ENCODE measurements at places on chromosomes 3 and 15.
A peak's percentile ranks its signal among the peaks of the same experiment; 100 is the strongest.

DNA sequence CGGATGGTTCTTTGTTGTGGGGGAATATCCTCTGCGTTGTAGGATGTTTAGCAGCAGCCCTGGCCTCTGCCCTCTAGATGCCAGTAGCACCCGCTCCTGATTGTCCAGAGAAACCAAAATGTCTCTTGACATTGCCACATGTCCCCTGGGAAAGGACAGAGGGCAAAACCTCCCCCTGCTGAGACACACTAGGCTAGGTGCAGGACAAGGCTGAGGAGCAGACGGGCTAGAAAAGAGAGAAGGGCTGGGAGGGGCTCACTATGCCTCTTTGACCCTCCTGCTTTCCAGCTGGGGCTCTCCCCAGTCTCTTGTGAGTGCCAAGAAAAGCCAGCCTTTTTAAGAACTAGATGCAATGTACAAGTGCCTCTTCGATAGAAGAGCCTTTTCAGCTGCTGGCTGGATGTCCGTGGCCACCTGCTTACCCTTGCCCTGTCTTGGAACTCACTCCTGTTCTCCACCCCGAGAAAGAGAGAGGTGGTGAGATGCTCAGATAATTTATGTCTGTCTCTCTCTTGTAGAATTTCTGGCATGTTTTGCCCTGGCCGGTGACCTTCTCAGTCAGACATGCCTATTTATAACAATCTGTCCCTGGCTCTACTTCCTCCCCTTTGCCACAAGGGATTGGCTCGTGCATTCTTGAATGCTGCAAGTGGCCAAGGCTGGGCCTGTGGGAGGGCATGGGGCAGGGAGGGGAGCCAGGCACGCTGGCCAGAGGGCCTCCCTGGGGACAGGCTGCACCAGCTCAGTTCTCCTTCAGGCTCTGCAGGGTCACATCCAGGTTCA lies 142.6 kb downstream of the RPLP1 start:
- no peak for DNase-seq

DNA sequence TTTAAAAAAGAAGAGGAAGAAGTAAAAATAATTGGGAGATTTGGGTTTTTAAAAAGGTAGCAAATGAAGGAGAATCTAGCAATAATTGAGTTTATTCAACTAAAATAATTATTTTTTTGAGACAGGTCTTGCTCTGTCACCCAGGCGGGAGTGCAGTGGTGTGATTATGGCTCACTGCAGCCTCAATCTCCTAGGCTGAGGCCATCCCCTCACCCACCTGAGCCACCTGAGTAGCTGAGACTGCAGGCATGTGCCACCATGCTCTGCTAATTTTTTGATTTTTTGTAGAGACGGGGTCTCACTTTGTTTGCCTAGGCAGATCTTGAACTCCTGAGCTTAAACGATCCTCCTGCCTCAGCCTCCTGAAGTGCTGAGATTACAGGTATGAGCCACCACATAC lies 27.7 kb upstream of the ARF4 start:
- no peak for DNase-seq

DNA sequence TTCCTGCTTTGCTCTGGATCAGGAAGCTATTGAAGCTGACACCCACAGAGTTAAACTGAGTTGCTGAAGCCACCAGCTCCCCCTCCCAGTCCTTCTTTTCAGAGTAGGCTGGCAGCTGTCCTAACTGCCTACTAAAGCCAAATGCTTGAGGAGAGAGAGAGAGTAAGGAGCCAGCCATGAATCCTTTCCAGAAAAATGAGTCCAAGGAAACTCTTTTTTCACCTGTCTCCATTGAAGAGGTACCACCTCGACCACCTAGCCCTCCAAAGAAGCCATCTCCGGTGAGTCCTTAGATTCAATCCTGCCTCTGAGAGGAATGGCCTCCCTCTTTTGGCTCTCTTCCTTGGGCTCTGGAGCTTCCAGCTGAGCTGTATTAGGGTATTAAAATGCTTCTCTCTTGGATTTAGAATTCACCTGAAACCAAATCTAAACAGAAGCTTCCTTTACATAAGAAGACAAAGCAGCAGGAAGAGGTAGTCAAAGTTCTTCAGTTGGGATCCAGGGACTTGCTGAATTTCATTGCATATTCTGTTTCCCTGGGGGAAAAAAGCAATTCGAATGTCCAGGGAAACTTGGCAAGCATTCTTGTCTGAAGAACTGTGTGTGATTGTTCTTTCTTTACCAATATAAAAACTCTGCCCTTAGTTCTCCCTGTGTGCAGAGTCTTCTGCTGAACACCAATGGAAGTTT lies at the start of gene SLC15A2:
Gene SLC15A2, plus strand, starts transcription at position 101 of the 690 bp plus-strand sequence. Its CDS starts 76 bp downstream, at position 177.
- DNase-seq, result no peak

- DNase-seq, result no peak
Measured at GRCh38 chr15:80003171-80003570, 32.2 kb upstream of the BCL2A1 start.

GRCh38 chr15:78072080-78072892 lies 5.2 kb downstream of the TBC1D2B start:
- DNase-seq, result no peak

DNA sequence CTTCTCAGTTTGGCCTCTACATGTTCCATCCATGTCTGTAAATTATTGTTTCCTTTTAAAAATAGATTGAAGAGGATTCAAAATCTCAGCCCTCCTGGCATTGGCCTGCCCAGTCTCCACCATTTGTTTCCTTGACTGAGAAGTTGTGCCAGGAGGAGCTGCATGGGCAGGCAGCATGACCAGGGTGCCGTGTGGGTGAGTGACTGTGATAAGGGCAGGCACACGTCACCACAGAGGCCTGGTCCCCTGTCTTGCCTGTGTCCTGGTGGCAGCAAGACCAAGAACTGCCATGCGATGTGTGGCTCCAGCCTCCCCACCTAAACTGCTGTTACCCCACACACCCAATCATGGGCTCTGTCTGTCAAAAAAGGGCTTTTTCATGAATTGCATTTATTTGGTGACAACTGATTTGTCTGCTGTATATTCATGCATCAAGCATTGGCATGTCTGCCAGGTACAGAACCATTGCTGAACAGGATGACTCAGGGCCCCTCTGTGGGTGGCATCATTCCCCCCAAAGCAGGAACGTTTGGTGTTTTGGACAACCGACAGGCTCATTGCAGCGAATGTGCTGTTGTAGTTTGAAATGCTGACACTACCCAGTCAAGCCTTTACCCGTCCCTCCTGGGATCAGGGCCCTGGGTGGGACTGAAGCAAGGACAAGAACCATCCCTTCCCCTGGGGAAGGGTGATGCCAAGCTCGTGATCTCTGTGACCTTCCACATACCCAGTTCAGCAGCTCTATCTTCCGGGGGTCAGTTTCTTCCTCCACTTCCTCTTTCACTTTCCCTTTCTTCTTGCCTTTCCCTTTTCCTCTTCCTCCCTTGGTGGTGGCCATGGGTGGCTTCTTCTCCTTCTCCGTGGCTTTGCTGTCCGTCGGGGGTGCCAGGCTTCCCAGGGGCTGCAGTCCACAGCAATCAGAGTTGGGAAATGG lies 51.6 kb downstream of the TRPM1 start:
- DNase-seq, result no peak

GRCh38 chr3:186001842-186002241 lies 64.0 kb upstream of the TRA2B start:
- no peak for DNase-seq

DNA sequence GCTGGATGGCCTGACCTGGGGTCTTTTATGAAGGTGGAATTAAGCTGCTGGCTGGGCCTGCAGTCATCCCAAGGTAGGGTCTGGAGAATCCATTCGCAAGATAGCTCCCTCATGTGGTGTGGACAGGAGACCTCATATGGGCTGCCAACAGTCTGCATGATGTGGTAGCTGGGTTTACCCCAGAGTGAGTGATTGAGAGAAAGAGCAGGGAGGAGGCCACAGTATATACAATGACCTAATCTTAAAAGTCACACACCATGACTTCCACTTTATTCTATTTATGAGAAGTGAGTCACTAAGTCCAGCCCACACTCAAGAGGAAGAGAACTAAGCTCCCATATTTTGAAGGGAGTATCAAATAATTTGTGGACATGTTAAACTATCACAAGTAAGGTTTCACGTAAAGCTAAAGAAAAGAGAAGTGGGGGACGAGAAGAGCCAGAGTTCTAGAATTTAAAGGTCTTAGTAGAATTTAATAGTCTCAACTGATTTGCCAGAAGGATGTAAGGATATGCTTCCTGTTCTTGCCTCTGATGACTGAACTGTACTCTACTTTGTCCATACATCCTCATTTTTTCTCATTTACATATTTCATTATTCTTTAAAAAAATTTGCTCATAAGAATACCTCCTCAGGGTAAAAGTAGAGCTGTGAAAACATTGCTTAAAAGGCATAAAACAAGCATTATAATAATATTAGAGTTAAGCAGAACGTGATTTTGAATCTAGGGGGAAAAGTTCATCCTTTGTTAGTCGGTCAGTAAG lies 184.4 kb downstream of the PEX5L start:
- peak; percentile 13 for DNase-seq

DNA sequence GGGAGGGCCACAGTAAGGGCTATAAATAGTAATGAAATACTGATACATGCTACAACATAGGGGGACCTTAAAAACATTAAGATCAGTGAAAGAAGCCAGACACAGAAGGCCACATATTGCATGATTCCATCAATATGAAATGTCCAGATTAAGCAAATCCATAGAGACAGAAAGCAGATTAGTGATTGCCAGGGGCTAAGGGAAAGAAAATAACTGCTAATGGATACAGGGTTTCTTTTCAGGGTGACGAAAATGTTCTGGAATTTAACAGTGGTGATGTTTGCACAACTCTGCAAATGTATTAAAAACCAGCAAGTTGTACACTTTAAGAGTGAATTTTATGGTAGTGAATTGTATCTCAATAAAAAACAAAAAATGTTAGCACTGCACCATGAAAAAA lies 37.0 kb downstream of the PIK3R4 start:
- DNase-seq, result no peak

DNA sequence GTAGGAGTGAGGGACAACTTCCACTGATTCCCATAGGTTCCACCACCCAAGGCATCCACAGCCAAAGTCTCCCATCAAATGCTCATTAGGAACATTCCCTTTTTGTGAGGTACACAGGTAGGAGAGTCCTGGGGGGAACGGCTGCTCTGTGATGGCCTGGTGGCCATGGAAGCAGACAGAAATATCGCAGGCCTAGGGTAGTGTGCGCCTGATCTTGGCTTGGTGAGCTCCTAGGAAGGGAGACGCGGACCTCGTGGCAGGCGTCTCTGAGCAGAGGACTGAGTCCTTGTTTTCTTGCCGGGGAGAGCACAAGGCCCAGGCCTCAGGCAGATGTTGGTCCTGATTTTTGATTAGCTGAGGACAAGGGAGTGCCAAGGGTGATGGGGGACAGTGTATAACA lies 99.5 kb downstream of the SNRPN start:
- no peak for DNase-seq

GRCh38 chr3:122626515-122627180 lies 49.2 kb downstream of the PARP15 start:
- no peak for DNase-seq

- no peak for DNase-seq
Measured at GRCh38 chr15:98690272-98690950, 42.1 kb downstream of the IGF1R start.

DNA sequence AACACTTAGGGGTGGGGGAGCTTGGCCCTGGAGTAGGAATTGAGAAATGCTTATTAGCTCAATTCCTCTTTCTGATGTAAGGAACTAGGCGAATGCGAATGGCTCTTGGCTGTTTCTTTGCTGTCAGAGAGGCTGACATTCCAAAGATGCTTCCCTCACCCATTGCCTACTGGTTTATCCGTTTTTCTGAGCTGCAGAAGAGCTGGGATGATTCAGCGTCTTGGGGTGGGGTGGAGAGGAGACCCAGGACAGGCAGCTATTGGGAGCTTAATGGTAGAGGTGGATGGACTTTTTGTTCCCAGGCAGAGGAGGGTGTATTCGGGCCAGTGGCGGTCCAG lies 9.8 kb downstream of the PLEKHO2 start:
- DNase-seq, result no peak

DNA sequence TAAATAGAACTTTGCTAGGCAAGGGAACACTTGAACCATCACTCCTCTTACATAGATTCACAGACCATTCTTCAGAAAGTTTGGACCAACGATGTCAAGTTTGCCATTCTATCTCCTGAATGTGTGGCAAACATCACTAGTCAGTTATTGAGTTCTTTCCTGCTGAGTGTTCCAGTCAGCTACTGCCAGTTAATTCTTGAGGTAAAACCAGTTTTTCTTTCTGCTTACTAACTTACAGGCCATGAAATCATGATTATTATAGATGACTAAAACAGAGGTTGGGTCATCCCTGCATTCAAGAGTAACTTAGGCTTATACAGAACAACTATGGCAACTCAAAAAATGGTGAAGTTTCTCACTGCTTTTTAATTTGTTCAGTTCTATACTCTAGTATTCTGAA lies 88.2 kb downstream of the AP4E1 start:
- no peak for DNase-seq

DNA sequence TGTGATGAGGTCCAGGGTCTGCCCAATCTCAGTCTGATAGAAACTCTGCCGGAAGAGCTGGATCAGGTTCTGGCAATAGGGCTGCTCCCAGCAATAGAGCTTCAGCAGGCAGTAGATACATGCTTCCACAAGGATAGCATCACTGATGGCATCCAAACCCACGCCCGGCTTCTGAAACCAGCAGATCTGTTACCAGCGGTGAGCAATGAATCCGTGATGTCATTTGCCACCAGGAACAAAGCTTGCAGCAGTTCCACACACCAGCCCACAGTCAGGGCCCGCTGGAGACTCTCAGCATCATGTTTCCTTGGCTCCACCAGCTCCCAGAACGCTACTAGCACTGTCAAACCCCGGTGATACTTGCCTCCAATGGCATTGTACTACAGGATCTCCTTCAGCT lies 19.3 kb upstream of the TTBK2 start:
- DNase-seq, result no peak

GRCh38 chr15:91488452-91488851 lies 365.1 kb upstream of the SLCO3A1 start:
- DNase-seq, result no peak

DNA sequence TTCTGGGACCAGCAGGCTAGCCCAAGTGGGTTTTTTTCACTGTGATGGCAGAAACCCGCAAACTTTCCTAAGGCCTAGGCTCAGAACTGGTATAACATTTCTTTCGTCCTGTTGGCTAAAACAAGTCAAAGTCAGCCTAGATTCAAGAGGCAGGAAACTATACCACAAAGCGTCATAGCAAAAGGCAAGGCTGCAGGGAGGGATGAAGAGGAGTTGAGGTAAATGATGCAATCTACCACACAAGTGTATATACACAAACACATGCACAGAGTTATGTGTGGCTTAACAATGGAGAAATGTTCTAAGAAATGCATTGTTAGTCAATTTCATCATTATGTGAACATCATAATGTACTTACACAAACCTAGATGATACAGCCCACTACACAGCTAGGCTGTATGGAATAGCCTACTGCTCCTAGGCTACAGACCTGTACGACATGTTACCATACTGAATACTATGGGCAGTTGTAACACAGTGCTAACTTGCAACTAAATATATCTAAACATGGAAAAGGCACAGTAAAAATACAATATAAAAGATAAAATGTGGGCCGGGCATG lies 225.6 kb downstream of the TBL1XR1 start:
- DNase-seq, result no peak

DNA sequence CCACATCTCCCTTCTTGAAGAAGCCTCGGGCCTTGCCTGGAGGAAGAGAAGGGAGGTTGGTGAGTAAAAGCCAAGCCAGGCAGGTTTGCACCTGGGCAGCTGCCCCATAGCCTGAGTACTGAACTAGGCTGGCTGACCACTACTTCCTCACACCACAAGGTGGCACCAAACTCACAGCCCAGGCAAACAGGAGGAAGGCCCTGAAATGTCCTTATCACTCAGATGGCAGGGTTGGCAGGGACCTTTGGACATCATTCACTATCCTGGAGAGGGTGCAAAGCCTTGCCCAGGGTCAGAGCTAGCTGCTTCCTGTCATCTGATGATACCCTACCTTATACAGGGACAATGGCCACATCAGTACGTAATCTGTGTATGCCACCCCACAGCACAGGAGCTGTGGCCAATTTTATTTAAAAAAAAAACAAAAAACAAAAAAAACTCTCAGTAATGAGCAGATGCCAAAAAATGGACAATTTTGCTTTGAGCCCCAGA lies 2.2 kb upstream of the GRAMD2A start:
- DNase-seq, result peak; percentile 82
